ENCODE measurements at places on chromosomes 1 and 21.
A peak's percentile ranks its signal among the peaks of the same experiment; 100 is the strongest.

GRCh38 chr1:204414016-204414415 is 2.4 kb upstream of the PPP1R15B start:
- no peak for DNase-seq

DNA sequence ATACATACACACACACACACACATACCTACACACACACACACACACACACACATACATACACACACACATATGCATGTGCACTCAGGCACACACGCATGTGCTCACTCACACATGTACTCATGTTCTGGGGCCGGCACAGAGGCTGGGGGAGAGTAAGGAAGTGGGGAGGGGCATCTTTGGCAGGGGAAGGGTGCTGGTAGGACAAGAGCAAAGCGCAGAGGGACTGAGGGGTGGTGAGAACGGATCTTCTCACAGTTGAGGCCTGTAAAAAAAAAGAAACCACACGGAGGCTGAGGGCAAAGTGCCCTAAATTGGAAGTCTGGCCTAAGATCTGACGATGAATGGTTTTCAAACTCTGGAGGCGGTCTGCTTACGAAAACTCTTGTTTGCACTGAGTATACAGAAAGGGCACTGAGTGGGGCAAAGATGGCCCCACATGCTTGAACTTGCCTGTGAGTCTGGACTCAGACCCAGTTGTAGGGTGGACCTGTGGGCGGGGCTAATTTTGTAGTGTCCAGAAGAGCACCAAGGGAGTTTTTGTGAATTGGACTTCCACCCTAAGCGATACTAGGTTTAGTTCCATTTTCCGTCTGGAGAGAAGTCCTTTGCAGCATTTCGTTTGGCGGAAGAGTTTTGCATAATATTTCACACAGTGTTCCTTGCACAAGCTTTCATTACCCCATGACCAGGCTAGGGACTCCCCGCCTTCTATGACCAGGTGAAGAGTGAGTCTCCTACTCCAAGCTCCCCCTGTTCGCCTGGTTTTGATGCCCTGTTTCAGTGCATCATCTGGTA is 79.3 kb upstream of the LYST start:
- no peak for DNase-seq

DNA sequence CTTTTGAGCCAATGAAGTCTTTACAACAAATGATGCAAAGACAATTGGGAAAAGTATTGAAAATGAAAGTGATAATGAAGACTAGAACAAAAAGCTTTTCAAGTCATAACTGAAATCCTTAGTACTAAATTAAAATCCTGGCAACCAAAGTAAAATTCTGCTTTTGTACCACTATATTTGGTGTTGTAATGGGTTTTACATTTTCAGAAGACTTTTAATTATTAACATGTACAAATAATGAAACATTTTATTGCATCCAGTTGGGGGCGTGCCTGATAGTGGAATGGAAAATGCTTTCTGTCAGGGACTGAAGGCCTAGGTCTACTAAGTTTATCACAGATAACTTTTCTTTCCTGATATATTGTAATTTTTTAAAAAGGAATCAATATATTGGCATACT is 89.4 kb downstream of the SDCCAG8 start:
- DNase-seq = no peak

DNA sequence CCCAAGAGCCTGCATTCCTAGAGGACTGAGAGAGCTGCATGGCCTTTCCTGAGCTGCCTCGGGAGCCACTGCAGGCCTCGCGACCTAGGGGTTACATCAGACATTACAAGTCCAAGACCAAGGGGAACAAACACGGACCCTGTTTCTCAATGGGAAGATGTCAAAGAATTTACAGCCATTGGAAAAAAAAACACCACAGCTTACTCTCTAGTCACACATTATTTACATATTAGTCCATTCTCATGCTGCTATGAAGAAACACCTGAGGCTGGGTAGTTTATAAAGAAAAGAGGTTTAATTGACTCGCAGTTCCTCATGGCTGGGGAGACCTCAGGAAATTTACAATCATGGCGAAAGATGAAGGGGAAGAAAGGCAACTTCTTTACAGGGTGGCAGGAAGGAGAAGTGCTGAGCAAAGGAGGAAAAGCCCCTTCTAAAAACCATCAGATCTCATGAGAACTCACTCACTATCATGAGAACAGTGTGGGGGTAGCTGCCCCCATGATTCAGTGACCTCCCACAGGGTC is 8.4 kb upstream of the PRMT2 start:
- DNase-seq = no peak

DNA sequence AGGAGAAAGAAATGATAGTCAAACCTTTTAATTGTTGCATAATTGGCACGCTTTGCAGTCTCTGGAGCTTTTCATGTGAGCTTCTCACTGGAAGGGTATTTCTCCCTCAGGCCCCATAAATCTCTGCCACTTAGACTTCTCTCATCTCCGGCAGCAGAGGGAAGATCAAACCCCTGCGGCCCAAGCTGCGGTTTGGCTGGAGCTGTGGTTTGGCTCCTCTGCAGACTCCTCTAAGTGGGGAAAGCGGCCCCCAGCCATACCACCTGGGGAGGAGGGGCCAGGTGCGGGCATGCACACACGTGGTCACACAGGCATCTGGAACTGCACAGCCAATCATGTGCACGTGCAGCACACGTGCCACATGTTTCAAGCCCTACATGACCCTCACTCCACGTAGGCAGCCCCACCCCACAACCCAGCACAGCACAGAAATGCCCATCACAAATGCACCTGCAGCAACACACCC is 58.3 kb downstream of the UBE2T start:
- DNase-seq = no peak

GRCh38 chr21:42574234-42575027 is 60.8 kb downstream of the SLC37A1 start:
- DNase-seq = no peak

DNA sequence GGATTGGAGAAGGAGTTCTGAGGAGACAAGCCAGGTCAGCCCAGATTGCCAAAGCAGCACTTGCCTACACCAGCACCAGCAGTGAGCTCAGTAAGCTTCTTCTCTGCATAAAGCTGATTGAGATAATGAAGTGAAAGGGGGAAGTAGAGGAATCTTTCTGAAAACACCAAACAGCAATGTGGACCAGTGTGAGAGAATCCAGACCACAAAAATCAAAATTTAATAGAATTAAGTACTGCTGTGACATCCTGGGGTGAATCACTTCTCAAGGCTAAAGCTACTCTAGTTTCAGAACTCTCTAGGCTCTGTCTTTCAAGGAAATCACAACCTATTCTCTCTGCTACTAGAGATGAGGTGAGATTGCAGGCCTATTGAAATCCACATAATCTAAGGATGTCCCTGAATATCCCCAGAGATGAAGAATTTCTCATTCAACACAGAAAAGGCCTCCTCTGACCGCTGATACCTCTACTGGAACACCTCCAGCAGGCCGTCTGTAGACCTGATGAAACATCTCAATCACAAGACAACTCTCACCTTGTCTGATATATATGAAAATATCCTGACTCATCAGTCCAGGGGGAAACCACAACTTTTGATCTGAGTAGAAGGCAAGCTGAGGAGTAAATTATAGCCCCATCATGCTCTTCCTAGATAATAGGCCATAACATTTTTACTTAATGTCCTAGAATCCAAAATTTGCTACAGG is at the start of gene FCRL4:
FCRL4 (minus strand) TSS at position 127 of the 709 bp plus-strand sequence. CDS start 141 bp downstream, outside the sequence.
- DNase-seq = no peak

DNA sequence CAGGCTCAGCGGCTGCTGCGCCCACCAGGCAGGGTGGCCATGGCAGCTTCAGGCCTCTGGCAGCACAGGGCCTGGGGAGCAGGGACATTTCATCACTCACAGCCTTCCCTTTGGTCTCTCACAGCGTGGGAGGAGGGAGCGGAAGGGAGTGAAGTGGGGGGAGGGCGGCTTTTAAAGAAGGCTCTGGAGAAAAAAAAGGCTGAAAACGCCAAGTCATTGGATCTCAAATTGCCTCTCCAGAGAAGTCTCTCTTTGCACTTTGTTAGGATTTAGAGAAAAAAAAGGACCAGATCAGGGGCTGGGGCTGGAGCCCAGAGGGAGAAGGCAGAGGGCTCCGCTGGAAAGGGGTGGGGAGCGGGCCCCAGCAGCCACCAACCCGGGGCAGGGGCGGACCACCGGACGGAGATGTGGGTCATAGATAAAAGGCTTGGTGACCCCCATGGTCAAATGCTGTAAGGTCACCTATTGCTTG is 209.9 kb downstream of the GRIK3 start:
- no peak for DNase-seq

DNA sequence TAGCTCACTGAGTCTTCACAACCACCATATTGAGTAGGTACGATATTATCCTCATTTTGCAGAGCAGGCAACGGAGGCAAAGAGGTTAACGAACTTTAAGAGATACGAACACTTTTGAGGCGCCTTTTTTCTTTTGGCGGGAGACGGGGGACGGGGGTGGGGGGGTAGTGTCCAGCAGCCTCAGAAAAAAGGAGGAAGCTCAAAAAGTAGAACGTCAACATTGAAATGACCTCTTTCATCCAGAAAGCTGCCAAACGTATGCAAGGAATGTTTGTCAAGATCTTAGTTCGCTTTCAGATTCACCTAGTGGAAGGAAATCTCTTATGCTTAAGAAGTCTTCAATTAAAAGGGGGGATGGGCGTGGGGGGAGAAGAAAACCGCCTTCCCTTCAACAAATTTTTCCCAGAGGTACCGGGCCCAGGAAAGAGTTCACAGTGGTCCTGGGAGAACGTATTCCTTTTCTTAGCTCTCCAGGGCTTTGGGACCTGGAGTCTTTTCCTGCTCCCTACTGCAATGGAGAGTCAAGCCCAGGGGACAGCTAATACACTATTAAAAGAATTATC is 1.1 kb upstream of the PCAT6 start:
- DNase-seq = peak; percentile 56

GRCh38 chr1:6489383-6489765 is 2.1 kb downstream of the PLEKHG5 start:
- DNase-seq = no peak

GRCh38 chr1:89286549-89287180 is 14.0 kb upstream of the GBP5 start:
- no peak for DNase-seq

DNA sequence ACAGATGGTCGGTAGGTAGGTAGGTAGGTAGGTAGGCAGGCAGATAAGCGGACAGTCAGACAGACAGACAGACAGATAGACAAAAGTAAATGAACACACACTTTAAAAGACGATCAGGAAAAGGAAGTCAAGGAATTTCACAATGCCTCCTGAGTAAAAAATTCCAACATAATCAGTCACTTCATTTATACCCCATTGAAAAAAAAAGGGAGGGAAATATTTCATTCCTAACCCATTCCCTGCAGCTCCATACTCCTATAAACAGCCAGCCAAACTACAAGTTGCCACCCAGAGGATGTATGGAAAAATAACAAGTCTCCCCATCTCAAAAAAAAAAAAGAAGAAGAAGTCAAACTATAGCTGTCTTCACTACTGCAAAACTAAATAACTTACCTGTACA is 43.4 kb downstream of the ZZZ3 start:
- no peak for DNase-seq

DNA sequence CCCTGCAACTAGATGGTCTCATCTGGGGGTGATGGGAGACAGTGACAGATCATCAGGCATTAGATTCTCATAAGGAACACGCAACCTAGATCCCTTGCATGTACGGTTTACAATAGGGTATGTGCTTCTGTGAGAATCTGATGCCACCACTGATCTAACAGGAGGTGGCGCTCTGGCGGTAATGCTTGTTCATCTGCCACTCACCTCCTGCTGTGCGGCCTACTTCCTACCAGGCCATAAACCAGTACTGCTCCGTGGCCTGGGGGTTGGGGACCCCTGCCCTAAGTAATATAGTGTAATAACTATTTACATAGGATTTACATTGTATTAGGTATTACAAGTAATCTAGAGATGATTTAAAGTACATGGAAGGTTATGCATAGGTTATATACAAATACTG is 134.9 kb downstream of the CLEC20A start:
- DNase-seq = no peak

DNA sequence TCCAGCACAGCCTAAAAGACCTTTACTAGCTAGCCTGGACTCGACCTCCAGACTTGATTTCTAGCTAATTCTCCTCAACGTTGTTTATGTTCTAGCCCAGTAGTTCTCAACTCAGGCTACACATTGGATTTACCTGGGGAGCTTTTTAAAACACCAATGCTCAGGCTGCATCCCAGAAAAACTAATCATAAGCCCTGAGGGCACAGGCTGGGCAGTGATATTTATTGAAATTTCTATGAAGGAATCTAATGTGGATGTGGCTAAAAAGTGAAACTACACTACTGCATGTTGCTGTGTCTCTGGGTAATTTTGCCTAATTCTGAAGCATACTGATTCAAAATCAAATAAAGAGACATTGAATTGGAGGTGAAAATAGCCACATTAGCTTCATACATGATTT is 479.4 kb downstream of the KCNT2 start:
- no peak for DNase-seq

DNA sequence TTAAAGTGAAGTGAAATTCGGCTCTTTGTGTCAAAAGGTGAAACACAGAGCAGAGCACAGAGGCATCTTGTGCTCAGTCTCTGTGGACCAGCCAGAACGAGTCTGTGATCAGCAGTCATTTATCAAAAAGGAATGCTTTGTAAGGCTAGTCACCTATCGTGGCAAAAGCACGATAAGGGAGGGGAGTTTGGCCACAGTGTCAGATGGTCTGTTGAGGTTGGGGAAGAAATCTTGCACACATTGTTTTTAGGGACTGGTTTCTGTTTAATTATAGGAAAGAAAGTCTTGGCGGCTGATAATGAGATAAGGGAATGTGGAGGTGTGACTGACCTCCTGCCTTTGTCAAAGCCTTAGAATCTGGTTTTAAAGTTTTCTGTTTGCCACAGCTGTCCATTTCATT is 58.2 kb upstream of the KIAA1614 start:
- DNase-seq = no peak

GRCh38 chr1:226586650-226587422 is 38.3 kb downstream of the STUM start:
- no peak for DNase-seq

DNA sequence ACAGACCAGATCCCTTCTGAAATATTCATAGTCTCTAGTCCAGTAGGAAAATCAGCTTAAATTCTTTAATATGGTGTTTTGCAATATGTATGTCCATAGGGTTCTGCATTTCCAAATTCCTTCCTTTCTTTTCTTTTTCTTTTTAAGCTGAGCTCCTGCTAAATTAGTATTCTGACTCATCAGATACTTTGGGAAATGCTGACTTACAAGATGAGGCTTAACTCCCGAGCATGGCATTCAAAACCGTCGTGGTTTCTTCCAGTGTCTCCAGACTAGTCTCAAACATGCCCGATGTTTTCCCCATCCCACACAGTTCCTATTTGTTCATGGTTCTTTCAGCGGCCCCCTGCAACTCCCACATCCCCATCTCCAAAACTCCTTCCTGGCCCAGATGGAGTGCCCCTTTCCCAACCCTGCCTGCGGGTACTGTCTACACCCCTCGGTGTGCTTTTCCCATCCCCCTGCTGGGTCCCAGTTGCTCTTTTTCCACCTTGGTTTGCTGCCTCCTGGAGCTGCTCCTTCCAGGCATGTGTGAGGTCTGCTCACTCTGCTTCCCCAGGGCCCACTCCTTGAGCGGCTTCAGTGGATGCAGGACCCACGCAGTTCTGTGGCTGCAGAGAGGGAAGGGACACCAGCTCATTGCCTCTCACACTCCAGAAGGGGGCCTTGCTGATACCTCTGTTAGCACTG is 19.5 kb upstream of the ETV3 start:
- no peak for DNase-seq
